ENCODE measurements at places on chromosomes 6 and 20. TPM values are rescaled to one million over a fixed set of nuclear protein-coding genes. Genes with fewer than 3 reads are reported as not detected.

Gene GPX5
- not detected for polyA plus RNA-seq

Gene DAAM2
- 43.2 TPM for polyA plus RNA-seq

DNA sequence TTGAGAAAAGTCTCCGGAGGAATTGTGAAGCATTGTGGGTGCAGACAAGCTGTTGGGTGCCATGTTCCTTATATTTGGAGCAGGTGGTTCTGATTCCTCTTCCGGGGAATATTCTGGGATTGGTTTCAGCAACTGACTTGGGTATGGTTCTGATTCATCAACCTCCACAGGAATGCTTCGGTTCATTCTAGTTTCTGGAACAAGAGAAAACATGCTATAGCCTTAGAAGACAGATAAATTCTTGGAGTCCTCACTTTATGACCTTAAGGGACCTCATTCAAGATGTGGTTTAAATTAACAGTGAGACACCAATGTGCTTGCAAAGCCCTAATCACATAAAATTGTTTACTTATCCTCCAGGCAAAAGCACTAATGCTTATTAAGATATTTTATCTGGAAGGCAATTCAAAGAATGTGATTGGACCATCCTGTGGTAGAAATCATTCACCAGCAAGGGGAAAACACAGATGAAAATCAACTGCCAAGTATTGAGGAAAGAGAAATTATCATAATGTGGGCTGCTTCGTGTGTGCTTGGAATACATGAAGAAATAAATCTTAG is 13.7 kb downstream of the TRAF3IP2 start:
- no peak for DNase-seq

GRCh38 chr20:13312300-13312699 is 91.2 kb downstream of the ISM1 start:
- no peak for DNase-seq

Gene SPATS1
- not detected for polyA plus RNA-seq

DNA sequence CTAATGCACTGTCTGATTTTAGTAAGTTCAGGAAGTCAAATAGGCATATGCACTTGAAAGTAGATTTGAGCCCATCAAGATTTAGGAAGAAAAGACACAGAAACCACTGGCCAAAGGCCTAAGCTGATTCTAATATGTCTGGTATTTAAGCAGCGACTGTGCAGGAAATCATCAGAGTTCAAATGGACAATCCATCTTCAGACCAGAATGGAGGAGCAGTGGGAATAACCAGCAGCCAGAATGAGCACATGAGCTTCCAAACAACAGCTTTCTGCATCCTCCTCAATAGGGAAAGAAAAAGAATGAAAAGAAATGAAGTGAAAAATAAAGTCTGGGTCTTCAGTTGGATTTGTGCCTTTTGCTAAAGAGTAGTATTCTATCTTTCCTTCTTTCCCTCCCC is 50.6 kb downstream of the SOD2 start:
- DNase-seq: peak; percentile 72

- no peak for DNase-seq
Observed at GRCh38 chr6:1739680-1740079, 130.0 kb downstream of the FOXC1 start.

Gene FKBP1C
- 1.9 TPM for polyA plus RNA-seq

Gene TMEM151B
- polyA plus RNA-seq: 0.37 TPM

GRCh38 chr6:142942805-142943227 is 2.2 kb downstream of the HIVEP2 start:
- no peak for DNase-seq

Gene HLA-DQA1
- polyA plus RNA-seq: 9.5 TPM

Gene SYCP2
- polyA plus RNA-seq: 3.9 TPM

DNA sequence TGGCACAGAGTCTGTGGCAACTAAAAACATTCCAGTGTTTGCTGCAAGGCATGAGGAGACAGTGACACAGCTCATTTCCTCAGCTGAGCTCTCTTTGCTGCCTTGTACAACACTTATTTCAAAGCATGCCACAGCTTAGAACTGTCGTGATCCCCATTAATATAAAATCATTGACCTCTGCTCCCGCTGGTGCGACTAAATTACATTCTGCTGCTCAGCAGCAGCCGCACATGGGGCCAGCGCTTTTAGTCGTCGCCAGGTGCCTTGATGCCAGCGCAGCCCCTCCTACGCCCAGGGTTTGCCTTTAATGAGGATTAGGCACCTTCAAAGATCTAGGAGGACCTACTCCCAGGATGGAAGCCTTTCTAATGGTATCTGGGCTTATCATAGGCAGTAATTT is 717.9 kb upstream of the POU3F2 start:
- no peak for DNase-seq
